ENCODE measurements at places on chromosomes 16 and 17.

- DNase-seq: no peak
Measured at GRCh38 chr17:17647524-17648178, 33.6 kb upstream of the RAI1 start.

DNA sequence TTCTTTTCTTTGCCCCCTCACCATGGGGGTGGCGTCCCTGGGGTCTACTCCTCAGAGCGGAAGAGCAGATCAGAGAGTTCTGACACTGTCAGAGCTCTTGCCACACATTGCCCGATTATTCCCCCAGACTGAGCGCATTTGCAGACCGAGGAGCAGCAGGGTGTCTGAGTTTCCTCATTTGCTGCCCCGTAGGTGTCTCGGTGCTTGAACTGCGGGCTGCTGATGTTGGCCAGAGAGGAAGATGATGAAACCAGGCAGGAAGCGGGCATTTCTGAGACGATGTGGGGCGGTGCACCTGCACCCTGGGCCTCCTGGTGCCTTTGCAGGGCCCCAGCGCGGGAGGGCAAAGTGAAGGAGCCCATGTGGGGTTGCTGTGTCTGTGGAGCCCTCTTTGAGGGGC lies 55.2 kb downstream of the ARSG start:
- no peak for DNase-seq

GRCh38 chr17:66574123-66574522 lies 260.8 kb upstream of the CACNG5 start:
- no peak for DNase-seq

GRCh38 chr17:44539673-44540072 lies 17.6 kb upstream of the FZD2 start:
- DNase-seq: no peak

DNA sequence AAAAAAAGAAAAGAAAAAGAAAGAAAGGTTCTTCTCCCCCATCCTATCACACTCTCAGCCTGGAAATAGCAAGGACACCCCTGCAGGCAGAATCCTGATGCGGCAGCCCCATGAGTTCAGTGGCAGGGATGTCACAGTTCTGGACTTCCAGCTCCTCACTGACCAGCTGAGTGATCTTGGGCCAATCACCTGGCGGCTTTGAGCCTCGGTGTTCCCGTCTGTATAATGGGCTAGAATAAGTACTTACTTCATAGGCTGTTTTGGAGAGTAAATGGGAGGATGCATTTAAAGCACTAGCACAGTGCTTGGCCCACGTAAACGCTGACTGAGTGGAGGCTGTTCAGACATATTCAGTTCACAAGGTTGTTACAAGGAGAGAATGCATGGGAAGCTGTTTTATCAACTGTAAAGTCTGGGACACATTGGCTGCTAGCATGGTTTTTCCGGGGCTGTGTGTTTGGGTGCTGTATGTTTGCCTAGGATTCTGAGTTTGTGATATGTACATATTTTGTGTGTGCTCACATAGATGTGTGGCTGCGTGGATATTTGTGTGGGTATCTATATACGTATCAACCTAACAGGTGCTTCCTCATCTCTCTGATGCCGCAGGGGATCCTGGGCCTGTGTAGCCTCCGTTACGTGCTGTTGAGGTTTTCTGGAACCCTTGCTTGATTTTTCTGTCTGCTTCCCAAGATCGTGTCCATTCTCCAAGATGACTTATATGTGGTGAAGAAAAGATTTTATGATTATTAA lies 3.4 kb downstream of the BHLHA9 start:
- DNase-seq: no peak

- no peak for DNase-seq
Measured at GRCh38 chr16:65950211-65950610, 416.3 kb upstream of the CDH5 start.

GRCh38 chr17:33572615-33573014 lies 279.5 kb upstream of the ASIC2 start:
- no peak for DNase-seq

DNA sequence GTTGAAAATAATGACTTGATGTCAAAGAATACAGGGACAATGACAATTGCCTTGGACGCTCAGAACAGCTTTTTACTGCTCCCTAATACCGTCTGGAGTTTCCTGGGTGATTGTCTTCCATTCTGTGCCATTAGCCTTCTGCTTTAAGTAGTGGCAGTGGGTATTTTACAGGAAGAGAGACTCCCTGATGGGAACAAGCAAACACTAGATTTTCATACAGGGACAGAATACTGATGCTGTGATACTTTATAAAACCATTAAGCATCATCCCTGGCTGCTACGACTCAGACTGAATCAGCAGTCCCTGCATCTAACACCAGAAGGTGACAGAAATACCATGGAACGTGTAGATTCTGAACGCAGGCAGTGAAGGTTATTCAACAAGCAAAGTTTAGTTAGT lies 635.4 kb upstream of the GOT2 start:
- DNase-seq: no peak

GRCh38 chr16:363110-363765 lies 7.1 kb downstream of the MRPL28 start:
- DNase-seq: no peak

DNA sequence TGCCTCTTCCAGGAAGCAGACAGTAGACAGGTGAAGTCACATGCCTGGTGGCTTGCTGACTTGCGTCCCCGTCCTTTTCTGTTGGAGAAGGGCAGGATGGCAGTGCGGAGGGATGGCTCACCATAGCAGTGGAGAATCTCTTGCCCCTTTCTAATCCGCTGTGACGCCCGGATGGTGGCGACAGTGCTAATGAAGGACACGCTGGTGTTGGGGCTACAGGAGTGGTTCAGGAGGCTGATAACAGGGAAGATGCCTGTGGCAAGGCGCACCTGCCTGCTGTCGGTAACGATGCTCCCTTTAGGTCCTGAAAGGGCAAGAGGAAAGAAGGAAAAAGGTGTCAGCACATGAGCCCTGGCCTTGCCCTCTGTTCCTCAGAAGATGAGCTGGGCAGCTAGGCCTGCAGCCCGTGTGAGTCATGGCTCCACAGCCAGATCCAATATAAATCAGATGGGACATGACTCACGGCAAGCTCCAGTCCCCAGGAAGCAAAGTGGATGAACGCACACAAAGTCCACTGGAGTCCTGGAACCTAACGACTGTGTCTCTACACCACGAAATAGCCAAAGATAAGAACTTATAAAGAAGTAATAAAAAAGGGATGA lies 25.5 kb downstream of the SERPINF1 start:
- no peak for DNase-seq

DNA sequence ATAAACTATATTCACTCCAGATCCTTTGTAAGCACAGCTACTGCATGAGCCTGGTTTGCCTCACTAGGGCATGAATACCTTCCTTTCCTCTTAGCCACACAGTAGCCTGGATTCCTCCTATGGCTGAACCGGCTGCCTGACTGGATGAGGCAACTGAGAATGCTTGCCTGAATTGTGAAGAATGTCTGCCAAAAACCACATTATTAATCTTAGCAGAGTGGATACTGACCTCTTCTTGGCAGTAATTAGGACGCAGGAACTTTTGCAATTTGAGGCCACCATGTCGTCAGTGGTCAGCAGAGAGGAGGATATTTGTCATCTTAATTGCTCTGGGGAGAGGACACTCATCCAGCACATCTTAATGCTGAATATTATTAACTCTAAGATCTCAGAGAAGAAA lies 651.8 kb upstream of the GOT2 start:
- no peak for DNase-seq

DNA sequence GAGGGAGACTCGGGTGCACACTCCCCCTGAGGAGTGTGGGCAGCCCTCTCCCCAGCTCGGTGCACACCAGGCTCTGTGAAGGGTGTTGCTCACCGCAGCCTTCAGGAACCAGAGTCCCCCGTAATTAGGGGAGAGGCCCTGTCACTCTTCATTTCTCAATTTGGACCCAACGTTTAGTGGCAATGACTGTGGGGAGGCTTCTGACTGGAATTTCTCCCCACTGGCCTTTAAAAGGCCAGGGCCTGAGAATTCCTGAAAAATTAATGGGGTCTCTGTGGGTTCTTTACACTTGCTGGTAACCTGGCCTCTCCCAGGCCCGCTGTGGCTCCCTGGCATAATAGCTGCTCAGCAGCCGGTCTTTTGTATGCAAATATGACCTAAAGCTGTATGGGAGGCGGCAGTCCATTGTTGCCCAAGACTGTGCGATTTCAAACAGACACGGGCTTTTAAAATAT lies 209.7 kb downstream of the MSI2 start:
- no peak for DNase-seq

DNA sequence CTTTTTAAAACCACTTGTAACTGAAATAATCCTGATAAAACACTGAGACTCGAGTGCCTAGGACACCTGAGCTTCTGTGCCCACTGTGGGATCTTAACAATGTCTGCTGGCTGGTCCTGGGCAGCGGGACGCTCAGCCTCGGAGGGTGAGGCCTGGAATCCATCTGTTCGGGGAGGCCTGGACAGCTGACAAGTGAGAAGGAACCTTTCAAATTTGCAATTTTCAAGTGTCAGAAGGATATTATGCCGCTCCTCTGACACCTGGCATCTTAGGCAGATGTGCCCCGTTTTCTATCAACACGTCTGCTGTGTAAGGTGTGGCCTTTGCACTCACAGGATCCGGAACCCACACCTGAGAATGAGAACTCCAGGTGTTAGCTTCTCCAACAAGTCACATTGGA lies 33.1 kb upstream of the C16orf78 start:
- no peak for DNase-seq

- no peak for DNase-seq
Measured at GRCh38 chr16:73753931-73754330, 542.7 kb upstream of the PSMD7 start.

GRCh38 chr17:65742403-65743307 lies 181.2 kb upstream of the AXIN2 start:
- no peak for DNase-seq

DNA sequence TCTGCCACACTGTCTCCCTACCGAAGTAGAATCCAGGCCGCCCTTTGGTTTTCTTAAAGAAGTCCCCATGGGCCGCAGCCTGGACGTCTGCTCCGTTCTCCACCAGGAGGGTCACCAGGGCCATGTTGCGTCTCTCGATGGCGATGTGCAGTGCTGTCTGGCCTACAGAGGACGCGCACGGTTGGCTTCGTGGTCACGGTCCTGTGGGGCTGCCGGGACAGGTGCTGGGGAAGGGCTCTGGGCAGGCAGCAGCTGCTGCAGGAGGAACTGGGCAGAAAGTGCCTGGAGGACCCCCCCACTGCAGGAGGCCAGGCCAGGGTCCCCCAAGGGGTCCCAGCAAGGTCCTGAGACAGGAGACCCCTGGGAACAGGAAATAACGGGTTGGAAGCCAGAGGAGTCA lies 19.0 kb downstream of the TRPV1 start:
- no peak for DNase-seq

- no peak for DNase-seq
Measured at GRCh38 chr16:72827866-72828265, 220.1 kb downstream of the ZFHX3 start.

DNA sequence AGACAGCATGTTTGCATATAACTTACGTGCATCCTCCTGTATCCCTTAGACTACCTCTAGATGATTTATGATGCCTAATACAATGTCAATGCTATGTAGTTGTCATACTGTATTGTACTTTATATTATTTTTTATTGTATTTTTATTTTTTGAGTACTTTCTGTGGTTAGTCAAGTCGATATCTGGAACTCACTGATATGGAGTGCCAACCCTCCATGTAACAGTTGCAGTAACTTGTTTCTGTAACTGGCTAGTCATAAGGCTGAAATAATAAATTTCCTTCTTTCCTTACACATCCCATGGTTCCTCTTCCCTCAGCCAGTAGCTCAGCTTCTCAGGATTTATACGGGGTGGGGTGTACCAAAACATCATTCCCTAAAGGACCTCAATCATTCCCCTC lies 23.5 kb downstream of the MPHOSPH6 start:
- no peak for DNase-seq

DNA sequence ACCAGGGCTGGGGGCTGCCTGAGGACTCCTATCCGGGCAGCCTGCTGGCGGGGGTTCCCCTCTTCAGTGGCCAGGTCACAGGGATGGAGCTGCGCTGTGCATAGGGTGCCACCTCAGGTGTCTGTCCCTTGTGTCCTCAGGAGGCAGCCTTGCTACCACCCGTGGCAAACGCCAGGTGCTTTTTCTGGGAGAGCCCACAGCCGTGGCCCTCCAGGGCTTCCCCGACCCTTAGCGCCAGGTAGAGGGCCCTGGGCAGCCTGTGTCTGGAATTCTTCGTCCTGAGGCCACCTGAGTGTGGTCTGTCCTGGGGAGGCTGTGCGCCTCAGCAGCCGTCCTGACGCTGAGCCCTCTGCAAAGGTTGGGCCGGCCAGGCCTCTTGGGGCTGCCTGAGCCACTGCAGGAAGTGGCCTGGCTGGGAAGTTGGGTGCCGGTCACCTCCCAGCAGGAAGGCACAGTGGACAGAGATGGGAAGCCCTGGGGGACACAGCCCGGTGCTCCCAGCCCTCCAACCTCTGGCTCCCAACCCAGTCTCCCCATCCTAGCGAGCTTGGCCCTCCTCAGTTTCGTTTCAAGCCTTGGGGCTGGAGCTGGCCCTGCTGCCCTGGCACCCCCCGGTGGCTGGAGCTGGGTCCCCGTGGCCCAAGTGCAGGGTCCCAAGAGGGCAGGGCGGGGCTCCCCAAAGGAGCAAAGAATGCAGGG lies 7.6 kb upstream of the BAIAP3 start:
- DNase-seq: no peak

DNA sequence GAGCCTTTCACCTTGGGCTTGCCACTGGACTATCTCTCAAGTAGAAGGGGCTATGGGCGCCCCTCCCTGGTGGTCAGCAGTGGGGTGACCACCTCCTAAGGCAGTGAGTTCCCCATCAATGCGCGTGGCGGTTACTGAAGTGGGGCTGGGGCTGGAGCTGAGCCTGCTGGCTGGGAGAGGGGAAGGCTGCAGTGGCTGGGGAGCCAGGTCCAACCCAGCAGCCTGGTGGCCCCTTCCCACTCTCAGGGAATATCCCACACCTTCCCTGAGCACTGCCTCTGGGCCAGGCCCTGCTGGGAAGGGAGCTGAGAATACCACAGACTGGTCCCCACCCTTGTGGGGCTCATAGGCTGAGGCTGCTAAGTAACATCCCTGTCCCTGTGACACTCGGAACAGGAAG lies 19.8 kb upstream of the MPRIP start:
- peak; percentile 41 for DNase-seq

DNA sequence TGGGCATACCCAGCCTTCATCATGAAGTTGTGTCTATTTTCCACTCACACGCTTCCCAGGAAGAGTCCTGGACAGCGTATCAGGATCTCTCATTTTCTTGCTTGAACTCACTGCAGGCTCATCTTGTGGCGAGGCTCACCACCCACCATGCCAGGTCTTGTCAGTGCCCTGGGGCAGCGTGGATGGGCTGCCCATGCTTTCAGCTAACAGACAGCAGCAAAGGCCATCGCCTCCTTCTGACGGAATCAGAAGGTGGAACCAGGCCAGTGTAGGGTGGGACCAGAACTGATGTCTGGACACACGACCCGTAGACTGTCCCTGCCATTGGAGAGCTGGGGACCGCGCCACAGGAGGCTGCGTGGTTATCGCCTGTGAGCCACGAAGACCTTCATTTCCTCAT lies 169.4 kb downstream of the FOXL1 start:
- no peak for DNase-seq

GRCh38 chr16:87704754-87705353 lies 60.9 kb downstream of the KLHDC4 start:
- no peak for DNase-seq

- DNase-seq: no peak
Measured at GRCh38 chr16:84675884-84676283, 23.9 kb upstream of the USP10 start.

- DNase-seq: no peak
Measured at GRCh38 chr16:1464196-1464893, 10.5 kb downstream of the CLCN7 start.

GRCh38 chr16:46690281-46691178 lies 1.1 kb downstream of the ORC6 start:
- no peak for DNase-seq
